ENCODE measurements at places on chromosomes 13 and 19.
A peak's percentile ranks its signal among the peaks of the same experiment; 100 is the strongest.

DNA sequence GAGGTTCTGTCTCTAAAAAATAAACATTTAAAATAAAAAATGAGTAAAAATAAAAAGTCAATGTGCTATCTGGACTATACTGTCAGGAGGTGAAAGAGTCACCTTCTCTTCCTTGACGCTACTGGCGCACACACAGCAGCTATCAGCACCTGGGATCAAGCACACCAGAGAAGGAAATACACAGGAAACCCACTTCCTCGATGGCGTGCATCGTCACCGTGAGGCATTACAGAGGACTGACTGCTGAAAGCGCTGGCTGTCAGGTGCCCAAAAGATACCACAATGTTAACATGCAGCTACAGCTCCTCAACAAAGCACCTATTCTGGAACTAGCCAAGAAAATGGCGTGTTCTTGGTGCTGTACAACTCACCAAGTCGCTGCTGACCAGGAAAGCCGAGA, 6.1 kb downstream of the SLC35E1 start:
- DNase-seq, result no peak

GRCh38 chr19:48480183-48480557, 11.0 kb downstream of the CYTH2 start:
- DNase-seq, result no peak

DNA sequence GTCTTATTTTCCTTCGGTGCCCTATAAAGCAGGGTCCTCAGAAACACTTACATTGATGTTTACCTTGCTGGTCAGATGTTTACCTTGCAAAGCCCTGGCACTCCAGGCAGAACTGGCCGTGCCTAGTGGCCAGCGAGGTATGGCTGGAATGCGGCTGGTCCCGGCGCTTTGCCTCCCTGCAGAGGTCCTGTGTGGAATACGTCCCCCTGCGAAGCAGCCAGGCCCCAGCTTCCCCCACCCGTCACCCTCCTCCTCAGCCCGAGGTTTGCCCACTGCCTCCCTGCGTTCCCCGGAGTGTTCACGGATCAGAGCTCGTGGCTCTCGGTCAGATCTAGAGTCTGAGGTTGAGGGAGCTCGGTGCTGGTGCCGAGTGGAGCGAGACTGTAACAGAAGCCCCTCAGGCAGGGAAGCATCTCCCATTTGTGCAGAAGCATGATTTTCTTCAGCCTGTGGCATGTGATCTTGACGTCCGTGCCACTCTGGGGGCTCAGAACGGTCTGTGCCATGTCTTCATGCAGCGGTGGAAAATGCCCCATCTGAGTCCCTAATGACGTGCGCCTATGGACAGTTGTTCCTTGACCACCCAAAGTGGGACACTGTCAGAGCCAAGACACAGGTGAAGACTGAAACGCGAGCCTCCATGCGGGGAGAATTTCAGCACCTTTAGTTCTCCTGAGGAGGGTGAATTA, 54.8 kb upstream of the SOX1 start:
- DNase-seq, result no peak

GRCh38 chr13:50744116-50744660, 99.3 kb downstream of the DLEU7 start:
- DNase-seq, result no peak

- DNase-seq, result peak; percentile 16
Observed at GRCh38 chr13:97849305-97849704, 104.2 kb upstream of the IPO5 start.

GRCh38 chr13:29791997-29792780, 58.2 kb downstream of the UBL3 start:
- DNase-seq, result no peak

GRCh38 chr13:97298816-97299215, 76.7 kb downstream of the MBNL2 start:
- DNase-seq, result no peak

DNA sequence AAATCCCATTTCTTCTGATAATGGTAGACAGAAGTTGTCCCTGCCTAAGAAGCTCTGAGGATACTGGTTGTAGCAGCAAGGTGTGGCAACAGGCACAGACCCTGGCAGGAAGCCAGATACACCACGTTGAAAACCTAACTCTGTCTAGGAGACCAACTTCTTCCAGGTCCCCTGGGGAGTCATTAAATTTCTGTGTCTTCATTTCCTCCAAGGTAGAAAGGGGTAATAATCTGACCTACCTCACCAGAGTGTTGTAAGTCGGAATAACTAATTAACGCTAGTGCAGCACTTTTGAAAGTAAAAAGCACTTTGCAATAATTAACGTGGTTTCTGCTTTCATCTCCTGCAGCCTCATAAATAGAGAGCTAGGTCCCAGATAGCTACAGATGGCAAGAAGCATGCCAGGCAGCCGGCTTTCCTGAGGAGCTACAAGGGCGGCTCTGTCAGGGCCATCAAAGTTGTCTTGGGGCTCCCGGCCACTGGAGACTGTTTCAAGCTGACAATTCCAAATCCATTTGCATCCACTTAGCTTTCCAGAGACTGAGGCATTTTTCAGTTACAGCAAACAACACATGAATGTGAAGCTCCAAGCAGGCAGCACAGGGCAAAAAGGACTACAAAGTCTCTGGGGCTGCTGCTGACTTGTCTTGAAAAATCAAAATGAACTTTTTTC, 176.2 kb downstream of the FOXO1 start:
- no peak for DNase-seq

GRCh38 chr13:39468306-39468705, 134.7 kb downstream of the LHFPL6 start:
- no peak for DNase-seq

- DNase-seq, result no peak
Observed at GRCh38 chr19:10692673-10693264, 8.5 kb upstream of the QTRT1 start.

DNA sequence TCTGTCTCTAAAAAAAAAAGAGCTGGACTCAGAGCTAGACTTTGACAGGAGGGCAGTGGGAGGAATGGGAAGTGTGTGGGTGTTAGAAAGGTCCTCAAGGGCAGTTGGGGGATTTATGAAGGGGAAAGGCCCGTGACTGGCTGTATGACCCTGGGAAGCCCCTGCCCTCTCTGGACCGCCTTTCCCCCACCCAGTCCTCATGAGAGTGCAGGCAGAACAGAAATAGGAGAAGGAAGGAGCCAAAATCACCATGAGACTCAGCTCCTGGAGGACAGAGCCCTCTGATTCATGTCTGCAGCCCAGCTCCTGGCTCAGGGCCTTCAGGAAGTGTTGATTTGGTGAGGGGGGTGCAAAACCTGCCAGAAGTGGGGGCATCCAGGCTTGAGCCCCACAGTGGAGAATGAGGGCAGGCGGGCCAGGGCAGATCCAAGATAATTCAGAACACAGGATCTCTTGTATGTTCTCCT, 8.7 kb upstream of the SMG9 start:
- no peak for DNase-seq

DNA sequence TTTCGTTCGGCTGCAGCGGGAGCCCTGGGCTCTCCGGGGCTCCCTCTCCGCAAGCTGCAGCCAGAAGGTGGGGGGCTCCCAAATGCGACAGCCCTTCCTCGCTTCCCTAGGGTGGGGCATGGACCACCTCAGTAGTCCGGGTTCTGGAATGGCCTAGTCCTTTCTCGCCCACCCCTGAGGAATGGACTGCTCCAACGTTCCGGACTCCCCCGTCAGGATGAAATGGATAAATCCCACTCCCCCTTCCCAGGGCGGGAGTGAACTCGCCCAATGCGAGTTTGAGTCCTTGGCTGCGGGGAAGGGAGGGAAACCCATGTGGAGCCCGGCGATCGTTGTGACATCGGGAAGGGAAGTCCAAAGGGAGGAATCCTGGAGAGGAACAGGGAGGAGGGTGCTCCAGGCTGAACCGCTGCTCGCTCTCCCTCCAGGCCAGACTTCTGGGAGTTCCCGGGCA, 5.5 kb downstream of the HRC start:
- peak; percentile 54 for DNase-seq

- DNase-seq, result no peak
Observed at GRCh38 chr13:51714663-51715168, 89.2 kb downstream of the DHRS12 start.

DNA sequence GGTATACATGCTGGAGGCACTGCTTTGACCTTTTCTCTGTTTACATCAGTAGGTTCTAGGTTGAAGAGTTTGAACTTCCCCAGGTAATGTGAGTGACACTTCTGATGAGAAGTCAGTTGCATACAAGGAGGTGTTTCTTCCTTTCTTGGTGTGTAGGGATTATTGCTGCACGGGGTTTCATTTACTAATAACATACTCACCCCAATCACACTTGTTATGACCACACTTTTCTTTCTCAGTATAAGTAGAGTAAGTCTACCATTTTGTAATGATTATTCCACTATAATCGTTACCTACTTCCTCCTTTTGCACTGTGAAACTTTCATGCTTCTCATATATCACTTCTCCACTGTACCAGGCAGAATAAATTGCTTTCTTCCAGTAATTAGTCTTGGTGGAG, 138.0 kb downstream of the TNFSF13B start:
- DNase-seq, result no peak

- no peak for DNase-seq
Observed at GRCh38 chr13:86567119-86567518, 767.9 kb upstream of the SLITRK6 start.

DNA sequence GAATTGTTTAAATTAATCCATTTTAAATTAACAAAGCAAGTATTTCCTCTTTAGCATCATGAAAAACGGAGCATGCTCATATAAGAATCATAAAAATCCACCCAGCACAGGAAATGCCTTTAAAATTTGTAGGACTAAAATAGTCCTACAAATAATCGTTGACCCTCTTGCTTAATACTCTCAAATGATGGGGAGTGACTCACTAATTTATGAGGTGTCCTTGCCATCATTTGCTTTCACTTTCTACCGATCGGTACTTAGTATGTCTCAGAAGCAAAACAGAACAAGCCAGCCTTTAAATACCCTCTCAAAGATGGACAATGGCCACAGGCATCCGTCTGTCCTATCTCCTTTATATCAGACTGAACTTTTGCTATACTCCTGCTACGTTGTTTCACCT, 97.2 kb downstream of the SUCLA2 start:
- DNase-seq, result no peak

DNA sequence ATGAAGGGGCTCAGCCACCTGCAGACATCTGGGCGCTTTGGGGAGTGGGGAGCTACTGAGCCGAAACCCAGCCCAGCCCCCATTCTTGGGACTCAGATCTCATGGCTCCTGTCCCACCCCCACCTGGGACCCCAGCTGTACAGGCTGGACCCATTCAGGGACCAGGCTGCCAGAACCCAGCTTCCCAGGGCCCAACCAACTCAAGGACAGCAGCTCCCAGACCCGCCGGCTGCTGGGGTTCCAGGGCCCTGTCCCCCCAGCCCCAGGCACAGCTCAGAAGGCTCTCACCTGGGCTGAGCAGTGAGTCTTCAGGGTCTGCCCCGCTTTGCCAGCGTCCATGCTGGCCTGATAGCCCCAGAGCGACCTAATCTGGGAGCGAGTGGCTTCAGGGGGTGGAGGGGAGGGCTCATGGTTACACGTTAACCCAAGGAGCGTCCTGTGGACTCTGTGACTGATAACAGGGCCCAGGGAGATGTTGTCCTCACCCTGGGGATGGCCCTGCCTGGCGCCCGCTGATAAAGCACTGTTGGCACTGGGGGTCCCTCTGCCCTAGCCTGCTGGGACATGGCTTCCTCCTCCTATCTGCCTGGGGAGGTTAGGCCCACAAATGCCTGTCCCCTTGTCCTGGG, at the start of gene TMEM86B:
TMEM86B (minus strand) TSS at position 361 of the 629 bp plus-strand sequence; CDS start at position 339, 22 bp downstream.
- DNase-seq, result no peak

DNA sequence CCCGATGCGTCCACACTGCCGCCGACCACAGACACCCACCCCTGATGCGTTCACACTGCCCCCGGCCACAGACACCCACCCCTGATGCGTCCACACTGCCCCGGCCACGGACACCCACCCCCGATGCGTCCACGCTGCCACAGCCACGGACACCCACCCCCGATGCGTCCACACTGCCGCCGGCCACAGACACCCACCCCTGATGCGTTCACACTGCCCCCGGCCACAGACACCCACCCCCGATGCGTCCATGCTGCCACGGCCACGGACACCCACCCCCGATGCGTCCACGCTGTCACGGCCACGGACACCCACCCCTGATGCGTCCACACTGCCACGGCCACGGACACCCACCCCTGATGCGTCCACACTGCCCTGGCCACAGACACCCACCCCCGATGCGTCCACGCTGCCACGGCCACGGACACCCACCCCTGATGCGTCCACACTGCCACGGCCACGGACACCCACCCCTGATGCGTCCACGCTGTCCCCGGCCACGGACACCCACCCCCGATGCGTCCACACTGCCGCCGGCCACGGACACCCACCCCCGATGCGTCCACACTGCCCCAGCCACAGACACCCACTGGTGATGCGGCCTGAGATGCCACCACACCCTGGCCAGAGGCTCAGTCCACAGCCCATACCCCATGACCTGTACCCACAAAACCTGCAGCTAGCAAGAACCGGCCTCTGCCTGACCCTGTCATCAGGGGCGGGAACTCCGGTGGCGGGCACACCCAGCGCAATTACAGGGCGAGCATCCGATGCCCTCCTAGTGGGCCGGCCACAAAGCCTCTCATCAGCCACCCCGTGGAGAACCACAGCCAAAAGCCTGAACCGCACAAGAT, 28.4 kb downstream of the RASA3 start:
- no peak for DNase-seq

- no peak for DNase-seq
Observed at GRCh38 chr19:53936029-53936428, 26.7 kb upstream of the CACNG8 start.

DNA sequence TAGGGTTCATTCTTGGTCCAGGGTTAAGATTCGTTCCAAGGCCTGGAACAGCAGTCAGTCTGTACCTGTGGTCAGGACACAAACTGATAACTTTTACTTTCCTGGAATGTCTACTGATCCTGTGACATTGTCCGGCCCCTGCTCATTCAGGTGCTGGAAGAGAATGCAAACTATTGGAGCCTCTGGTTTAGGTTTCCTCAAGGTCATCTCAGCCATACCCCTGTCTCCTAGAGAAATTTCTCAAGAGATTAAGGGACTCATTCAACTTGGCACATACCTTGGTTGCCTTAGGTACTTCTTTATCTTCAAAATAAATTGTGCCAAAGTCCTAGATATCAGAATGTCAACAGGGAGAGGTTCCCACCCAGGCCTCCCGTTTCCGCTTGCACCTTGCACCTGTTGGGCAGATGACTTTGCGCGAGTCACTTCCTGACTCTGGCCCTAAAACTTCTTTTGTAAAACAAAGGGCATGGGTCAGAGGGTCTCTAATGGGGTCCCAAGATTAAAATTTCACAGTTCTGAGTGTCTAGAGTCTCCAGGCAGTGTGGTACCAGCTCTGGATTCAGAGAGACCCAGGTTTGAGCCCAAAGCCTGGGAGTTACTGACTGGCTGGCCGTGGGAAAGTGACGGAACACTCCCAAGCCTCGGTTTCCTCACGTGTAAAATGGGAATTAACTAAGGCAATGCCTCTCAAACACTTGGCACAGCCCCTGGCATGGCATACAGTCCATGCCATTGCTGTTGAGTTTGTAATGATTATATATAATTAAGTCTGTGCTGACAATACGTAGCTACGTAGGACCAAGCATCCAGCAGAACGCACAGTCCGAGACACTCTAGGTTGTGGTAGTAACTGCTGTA, 25.8 kb upstream of the CYP2S1 start:
- no peak for DNase-seq

All from glomerular endothelial cell (primary cell).